ENCODE measurements at places on chromosomes 2 and 18.

DNA sequence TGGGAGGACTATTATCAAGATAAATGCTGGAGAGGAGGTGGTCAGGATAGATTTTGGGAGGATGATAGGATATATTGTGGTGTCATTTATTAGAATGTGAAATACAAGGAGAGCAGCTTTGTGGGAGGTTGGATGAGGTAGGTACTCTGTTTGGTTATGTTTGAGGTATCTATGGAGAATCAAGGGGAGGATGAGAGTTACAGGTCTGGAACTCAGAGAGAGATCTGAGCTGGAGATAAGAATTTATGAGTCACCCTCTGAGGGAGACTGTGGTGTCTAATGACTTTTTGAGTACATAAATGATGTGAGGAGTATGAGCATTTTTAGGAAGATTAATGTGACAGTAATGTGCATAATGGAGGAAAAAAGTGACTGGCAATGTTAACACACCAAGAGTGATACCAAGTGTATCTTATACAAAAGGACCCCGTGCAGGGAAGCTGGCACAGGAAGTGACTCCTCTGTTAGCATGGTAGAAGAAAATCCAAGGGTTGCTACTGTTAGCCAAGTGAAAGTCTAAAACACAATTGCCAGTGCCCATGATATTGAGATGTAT is 48.2 kb downstream of the CRIM1 start:
- DNase-seq = peak; percentile 67

DNA sequence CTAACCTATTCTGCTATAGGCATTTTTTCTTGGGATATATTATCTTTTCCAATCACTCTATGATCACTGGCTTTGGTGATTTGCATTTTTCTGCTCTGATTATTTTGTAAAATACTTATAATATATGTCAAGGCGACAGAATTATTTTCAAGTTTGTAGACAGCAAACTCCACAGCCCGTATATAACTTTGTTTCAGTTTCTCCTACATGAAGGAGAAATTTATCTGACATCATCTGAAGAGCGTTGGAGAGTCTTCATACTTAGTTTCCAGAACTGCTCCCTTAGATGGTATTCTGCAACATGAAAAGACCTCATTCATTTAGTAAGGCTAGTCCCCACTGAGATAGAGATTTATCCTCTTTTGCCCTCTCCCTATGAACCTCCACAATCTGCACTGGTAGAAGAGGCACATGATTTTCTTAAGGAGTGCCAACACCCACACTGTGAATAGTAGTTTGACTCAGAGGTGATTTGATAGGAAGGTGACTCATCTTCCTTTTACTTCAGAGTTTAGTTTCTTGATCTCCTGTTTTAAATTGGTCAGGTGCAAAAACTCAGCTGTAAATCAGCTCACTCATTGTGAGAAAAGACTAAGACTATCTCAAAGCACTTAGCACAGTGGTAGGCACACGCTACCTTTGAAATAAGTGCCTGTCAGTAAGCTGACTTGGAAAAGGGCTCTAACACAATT is 1848.6 kb upstream of the CELF4 start:
- DNase-seq = no peak

DNA sequence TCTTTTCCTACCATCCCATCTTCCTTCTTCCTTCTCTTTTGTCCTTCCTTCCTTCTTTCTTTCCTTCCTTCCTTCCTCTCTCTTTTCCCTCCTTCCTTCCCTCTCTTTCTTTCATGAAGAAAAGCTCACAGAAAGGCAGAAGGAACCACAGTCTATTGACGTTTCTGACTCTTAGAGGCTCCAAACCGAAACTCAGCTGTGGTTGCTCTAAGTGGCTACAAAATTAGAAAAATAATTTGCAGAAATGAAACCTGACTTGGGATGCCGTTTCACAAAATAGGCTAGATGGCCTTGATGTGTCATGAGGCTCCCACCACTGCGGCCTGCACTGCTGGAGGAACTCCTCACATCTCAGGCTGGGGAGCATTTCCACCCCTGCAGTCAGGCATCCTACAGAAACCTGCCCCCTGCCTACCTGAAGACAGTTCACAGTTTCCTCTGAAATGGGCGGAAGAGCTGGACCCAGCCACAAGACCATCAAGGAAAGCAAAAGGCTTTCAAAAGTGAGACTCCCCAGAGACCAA is 165.6 kb downstream of the SMAD7 start:
- no peak for DNase-seq

DNA sequence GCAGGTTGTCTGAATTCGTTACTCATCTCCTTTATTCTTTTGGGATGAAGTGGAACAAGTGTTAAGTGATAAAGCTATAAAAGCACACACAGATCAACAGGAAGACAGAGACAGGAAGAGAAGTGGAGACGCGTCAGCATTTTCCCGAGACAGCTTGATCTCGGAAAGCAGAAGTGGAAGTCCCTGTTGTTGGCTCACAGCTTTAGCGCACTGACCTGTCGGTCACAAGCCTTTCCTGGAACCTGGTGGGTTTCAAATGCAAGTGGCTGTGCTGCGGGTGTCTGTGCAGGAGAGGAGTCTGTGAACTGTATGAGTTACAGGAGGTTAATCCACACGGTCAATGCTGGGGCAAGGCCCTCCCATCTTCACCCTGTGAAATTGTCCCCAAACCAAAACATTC is 116.6 kb upstream of the PELI1 start:
- DNase-seq = no peak

DNA sequence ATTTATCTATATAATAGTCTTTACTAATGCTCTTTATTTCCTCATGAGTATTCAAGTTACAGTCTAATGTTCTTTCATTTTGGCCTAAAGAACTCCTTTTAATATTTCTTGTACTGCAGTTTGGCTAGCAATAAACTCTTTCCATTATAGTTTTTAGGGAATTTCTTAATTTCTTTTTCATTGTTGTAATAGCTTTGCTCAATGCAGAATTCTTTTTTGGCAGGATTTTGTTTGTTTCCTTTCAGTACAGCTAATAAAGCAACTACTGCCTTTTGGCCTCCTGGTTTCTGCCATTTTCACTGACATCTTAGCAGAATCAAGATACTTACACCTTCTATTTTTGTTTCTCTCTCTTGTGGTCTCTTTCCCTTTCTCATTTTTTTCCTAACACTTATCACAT is 390.4 kb upstream of the RGPD4 start:
- DNase-seq = no peak

DNA sequence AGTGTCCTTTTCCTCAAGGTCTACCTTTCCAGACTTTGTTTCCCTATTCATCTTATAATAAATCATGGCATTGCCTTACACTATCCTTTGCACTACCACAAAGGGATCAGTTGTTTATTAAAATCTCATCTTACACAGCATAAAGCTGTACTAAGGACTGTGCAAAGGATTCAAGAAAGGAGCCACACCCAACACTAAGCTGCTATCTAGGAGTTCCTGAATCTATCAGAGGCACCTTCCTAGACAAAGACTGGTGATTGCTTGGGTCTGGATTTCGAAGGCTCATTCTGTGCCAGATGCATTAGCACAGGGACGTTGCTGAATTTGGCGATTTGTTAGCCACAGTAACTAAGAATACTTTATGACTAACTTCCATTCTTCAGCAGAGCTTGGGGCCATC is 412.0 kb downstream of the NUP35 start:
- DNase-seq = no peak

DNA sequence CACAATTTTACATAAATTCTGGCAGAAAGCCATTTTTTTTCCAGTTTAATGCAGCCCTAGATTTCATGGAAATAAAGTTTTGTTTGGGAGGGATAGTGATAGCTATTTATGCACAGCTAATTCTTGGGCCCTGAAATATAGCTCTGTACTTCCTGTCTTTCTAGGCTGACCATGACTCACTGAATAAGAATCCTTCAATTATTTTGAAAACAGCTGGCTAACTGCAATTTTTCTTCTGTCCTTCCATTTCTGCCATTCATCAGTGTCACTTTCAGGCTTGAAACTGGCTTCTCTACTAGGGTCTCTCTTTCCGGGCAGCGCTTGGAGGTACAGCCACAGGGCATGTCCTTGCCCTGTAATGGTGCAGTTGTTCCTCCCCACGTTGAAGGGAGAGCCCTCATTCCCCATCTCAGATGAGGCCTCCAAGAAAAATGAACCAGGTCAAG is 97.1 kb upstream of the TMEM178A start:
- peak; percentile 21 for DNase-seq

- DNase-seq = no peak
Observed at GRCh38 chr2:71948781-71949536, 198.7 kb downstream of the CYP26B1 start.

GRCh38 chr2:123380370-123380935 is 644.6 kb upstream of the CNTNAP5 start:
- no peak for DNase-seq

DNA sequence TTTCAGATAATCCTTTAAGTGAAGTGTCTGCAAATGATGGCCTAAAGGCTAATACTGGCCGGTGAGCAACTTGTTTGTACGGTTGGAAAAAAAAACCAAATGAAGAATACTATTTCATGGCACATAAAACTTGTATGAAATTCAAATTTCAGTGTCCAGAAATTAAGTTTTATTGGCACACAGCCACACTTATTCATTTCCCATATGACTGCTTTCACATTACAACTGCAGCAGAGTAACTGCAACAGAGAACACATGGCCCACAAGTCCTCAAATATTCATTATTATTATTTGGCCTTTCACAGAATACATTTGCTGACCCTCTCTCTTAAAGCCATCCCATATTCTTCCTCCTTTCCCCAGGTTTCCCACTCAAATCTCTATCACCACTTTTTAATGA is 1268.6 kb downstream of the LRP1B start:
- no peak for DNase-seq

DNA sequence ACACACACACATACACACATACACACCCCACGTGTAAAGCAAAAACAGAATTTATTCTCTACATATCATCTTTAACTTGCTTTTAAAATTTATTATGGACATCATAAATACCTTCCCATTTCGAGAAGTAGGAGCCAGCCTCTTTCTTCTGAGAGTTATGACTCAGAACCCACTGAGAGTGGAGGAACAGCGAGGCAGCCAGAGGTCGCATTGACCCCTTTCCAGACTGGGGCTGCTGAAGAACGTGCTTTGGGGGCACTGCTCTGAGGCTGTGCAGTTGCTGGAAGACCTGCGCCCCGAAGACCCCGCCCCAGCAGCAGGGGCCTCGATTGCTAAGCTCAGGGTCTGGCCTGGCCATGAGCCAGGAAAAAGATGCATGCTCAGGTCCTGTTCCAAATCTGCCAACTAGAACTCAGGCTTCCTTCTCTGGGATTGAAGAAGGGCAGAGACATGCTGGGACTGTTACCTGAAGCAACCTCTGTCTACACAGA is 133.8 kb upstream of the TWIST2 start:
- DNase-seq = no peak

GRCh38 chr2:200747668-200748618 is 63.8 kb upstream of the BZW1 start:
- no peak for DNase-seq

DNA sequence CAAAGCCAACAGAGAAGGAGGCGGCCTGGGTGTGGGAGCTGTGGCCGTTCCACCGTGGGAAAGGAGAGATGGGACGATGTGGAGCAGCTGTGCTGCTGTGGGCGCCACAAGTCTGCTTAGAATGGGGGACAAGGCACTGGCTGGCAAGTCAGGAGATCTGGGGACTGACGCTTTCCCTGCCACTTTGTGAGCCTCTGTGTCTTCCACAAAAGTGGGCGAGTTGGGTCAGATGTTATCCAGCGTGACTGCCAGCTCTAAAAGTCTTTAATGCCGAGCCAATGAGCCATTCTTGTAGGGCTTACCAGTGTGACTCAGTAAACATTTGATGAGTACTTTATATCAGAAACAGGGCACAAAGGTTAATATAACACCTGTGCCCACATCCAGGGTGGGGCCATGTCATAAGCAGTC is 113.6 kb upstream of the MGAT5 start:
- peak; percentile 86 for DNase-seq

GRCh38 chr2:183347969-183348368 is 223.7 kb downstream of the NUP35 start:
- no peak for DNase-seq

GRCh38 chr18:62505669-62506494 is 16.9 kb upstream of the ZCCHC2 start:
- DNase-seq = no peak

GRCh38 chr2:187228986-187229385 is 219.1 kb downstream of the CALCRL start:
- DNase-seq = no peak

DNA sequence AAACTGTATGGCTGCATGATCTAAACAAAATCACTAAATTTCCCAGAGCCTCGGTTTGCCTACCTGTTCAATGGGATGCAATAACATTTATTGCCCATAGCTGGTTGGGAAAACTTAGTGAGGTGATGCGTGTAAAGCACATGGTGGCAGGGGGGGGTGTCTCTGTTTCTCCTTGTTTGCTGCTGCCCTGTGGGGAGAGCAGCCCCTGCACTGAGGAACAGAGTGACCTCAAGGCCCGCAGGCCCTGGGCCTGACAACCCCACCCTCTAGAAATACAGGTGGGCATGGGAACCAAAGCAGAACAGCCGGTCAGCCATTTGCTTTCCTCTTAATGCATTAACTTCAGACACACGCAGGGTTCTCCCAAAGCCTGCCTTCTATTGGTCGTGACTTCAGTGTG is 55.1 kb upstream of the SLC66A3 start:
- no peak for DNase-seq

DNA sequence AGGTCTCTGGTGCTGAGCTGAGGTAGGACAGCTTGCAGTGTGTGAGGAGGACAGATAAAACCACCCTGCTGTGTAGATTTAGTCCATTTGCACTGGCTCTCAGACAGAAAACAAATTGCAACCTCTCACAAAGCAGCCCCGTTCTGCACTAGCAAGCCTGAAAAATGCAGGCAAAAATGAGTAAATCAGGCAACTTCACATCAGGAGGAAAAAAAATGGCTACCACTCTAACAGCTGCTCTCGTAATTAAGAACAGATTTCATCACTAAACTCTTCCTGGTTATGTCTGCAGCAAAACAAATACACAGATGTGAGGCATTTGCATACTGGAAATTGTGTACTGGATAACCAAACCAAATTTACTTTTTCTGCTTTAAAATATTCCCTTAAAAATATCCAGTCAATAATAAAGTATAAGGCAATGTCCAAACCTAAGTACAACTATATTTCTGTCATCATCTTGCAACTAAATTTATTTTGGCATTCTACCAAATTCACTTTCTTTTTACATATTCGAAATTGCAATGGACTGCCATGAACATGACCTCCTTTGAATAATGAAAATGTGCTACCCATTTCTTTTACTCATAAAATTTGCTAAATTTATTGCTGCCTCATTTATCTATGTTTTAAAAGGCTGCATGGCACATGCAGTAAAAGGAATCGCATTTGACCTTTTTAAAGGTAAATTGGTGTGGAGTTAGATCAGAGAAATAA is 157.4 kb downstream of the AFF3 start:
- DNase-seq = no peak

DNA sequence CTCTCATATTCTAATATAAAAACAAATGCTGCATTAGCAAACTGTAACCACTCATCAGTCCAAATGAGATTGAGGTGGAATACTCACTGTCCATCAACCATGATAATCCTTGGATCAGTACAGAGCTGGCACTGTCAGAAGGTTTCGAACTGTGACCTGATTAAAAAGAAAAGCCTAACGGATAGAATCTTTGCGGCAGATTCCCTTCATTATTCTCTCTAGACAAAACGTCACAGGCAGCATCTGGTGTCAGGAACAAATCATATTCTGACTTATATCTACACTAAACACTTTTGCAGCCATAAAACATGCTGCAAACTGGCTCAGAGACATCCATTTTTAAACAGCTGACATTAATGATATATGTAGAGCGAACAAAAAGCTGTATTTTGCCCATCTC is 677.7 kb upstream of the NXPH2 start:
- no peak for DNase-seq

Data from SW480 (cell line).